Bone marrow (tissue), 2 donors: ENCODE measurements at places on chromosomes 2 and 18.

GRCh38 chr2:20225294-20226151, 593 bp upstream of the SDC1 start:
- DNase-seq: no peak

DNA sequence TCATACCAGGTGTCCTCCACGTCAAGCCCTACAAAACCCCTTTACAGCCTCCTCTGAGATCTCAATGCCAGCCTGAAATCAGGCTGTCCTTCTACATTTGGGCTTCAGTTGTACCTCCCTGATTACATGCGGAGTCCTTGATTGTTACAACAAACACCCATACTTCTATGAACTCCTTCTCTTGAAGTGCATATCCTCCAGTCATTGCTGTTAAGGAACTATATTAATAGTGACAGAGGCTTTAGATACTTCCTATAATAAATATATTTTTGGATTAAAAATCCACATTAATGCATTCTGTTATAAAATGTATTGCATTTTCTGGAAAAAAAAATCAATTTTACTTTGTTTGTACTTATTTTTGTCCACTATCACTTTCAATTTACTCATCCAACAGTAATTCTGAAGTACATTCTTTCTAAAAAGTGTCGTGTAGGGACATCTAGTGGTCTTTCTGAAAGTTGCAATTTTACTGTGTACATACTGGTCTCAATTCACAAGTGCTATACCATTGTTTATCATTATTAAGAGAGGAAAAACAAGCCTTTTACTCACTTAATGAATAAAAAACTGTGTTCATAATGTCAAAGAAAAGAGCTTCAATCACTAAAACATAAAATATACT, 316.4 kb downstream of the DSEL start:
- DNase-seq: peak; percentile 34

DNA sequence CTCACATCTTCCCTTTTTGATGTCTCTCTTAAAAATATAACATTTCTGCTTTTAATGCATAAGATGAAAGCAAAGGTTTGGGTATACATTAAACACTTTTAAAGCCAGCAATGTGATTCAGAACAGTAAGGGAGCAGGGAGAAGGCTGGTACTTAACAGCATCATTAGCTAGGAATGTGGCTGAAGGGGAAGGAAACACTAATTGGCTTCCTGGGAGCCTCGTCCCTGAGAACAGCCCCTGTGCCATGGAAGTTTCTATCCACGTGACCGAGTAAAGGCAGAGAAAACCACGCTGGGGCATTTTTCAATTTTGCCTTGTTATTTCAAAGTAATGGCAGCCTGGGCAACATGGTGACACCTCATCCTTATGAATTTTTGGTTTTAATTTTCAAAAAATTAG, 109.2 kb upstream of the GPC1 start:
- DNase-seq: no peak

GRCh38 chr2:75494137-75494769, 66.5 kb downstream of the EVA1A start:
- no peak for DNase-seq

GRCh38 chr2:196131949-196132925, 39.1 kb downstream of the STK17B start:
- no peak for DNase-seq

DNA sequence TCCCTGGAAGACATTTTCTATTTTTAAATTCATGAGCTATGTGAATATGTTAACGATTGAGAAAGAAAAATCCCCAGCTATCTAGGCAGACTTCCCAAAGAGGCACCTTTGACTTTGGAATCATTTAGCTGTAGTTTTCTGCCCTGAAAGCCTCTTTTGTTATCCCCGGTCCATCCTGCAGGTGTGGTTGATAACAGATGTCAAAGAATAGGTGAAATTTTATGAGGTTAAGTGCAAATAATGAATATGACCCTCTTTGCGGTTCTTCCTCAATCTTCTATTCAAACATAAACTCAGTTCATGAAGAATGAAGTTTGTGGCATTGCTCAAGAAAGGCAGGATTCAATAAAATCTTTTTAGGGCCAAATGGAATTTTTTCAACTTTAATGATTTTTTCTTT, 51.6 kb upstream of the ATP8B1 start:
- no peak for DNase-seq

DNA sequence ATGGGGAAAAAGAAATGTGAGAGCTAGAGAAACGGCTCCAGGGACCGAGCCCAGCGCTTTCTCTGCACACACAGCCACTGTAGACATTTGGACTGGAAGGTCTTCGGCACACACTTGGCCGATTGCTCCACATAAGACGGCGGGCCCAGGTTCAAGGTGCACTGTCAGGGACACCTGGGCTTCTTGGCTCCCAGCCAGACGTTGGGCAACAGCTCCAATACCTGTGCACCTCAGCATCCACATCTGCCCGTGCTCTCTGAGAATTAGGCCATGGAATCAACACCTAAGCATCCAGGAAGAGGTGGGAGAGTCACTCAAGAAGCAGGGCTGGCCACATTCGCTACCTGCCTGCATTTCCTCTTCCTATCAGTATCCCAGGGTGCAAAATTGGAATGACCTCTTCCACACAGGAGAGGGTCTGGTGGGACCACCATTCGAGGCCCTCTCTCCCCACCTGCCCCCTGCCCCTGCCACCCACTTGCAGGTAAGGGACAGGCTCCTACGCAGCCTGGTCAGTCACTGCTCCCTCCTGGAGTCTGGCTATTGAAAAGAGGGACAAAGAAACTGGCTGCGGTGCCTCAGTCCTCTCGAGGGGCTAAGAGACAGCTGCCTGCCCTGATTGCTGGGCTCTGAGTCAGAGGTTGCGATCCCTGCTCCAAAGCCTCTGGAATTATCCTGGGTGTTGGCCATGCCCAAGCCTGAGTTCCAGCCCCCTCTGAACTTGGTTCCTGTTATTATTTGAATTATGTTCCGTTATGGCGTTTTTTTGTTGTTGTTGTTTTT, 40.1 kb upstream of the TAF1B start:
- DNase-seq: no peak

DNA sequence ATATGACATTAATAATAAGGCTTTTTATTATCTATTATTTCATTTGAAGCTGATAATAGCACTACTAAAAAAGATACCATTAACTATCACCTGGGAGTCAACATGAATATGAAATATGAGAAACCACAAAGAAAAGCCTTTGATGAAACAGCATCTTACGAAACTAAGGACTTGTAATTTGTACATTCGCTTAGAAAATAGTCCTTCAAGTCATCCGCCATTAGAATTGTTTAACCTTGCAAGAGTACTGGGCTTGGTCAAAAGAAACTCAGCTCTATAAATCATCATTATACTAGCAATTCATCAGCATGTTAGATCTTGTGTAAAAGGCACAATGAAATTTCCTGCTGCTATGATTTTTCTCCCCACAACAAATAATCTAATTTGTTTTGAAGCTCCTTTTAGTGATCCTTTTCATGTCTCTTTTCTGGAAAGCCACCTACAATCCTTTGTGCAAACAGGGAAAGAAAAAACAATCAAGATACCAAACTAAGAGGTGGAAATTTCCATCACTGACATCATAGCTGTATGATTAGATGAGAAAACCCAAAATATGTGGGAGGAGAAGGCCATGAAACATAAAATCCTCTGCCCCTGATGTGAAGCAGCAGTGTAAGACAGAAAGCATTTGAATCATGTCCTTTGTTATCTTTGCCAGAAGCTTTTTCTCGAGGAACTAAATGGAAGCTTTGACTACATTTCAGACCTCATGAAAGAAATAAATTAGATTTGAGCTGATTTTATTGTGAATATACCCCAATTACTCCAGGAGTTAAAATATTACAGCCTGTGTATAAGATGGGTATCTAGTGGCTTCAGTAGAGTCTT, 31.2 kb downstream of the SCN9A start:
- no peak for DNase-seq

GRCh38 chr2:118784860-118785259, 62.6 kb downstream of the EN1 start:
- no peak for DNase-seq

DNA sequence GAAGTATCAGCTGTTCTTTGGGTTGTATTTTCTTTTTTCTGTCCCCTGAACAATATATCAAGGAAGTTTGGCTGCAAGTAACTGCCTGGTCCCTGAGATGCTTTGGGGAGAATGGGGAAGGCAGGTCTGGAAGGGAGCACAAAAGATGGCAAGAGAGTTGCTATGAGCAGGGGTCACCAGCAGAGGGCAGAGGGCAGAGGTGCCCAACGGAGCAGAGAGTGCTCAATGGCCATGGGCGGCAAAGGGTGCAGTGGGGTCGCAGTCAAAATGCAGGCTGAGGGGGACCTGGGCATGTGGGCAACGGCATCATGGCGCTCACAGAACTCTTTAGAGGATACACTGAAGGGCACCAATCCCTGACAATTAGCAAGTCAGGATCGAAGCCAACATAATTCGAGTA, 107.7 kb upstream of the ATP8B1 start:
- DNase-seq: no peak

DNA sequence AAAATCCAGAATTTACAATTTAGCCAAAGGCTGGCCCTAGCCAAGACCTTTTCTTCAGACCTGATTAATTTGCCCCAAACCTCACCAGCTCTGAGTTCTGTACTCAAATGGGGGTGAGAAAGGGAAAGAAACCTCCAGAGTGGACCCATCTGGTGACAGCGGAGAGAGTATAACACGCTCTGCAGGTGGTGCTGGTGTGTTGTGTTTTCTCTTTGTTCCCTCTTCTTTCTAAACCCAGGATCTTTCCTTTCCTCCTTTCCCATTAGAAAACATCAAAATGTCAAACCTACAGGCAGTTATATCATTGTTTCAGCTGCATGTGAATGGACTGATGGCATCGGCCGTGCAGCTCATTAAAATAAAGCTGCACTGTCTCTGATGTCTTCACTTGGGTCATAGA, 253.2 kb upstream of the SP5 start:
- DNase-seq: no peak

GRCh38 chr2:29035016-29035745, 39.1 kb downstream of the PCARE start:
- DNase-seq: no peak

- DNase-seq: no peak
Observed at GRCh38 chr18:39675368-39675767, 2109.8 kb upstream of the CELF4 start.

DNA sequence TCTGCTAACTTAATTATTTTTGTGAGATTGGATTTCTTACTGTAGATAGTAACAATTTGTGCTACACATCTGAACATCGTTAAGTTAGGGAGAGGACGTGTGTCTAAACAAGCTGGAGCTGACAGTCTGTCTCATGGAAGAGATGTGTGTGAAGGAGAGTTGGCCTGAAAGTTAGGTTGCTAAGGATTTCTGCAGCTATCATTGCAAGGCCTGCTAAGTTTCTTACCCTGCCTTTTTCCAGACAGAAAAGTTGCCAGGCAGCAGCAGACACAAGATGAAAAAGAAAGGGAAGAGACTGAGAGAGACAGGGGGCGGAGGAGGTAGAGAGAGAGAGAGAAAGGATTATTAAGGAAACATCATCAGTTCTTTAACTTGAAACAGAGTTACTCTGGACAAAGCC, 4.1 kb upstream of the LRP1B start:
- DNase-seq: no peak

DNA sequence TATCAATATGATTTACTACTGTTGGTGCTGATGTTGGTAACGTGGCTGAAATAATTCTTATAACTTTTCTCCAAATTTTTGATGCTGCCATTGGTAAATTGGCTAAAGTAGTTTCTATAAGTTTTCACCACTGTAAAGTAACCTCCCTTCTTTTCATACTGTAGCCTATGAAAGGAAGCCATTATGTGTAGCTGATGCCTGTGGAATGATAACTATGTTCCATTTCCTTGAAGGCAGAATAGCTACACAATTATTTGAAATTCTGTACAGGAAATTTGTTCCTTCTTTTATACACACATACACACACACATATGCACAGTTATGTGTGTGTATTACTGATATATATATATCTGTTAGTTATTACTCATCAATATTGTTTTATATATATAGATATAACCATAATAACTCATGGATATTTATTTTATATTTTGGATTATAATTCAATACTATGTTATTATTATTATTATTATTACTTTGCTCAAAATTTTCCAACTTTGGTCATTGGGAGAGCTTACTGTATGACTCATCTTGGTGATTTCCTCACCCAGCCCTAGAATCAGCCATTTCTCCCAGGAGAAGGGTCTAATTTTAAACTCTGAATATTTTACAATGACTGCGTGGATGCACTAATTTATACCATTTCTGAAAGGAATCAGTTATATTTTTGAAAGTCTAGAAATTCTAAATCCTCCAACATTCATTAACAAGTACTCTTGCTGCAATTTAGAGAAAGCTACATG, 1677.7 kb downstream of the SUCLG1 start:
- no peak for DNase-seq

DNA sequence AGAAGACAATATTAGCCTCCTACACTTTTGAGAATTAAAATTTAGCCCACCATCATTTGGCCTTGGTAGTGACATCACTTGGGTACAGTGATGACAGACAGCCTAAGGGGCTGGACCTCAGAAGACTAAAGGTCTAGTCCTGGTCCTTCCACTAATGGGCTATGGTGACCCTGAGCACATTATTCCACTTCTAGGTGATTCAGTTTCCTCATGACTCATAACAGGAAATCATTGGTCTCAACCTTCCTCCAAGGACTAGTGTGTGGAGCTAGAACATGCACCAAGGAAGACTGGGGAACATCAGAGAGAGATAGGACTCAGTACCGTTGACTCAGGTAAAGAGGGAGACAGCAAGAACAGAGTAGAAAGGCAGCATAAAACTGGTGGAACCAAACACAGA, 64.0 kb downstream of the TFCP2L1 start:
- DNase-seq: no peak

GRCh38 chr2:229408356-229408755, 137.3 kb upstream of the PID1 start:
- DNase-seq: no peak

DNA sequence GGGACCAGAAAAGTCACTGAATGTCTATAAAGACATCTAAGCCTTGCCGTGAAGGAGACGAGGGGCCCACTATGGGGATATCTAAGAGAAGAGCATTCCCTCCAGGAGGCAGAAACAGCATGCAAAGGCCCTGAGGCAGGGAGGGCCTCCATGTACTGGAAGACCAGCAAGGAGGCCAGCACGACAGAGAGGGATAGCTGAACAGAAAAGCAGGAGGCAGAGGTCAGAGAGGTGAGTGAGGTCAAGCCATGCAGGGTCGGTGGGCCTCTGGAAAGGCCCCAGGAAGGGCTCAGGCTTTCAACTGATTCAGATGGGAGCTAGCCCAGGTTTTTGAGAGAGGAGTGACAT, 5.7 kb downstream of the TRABD2A start:
- no peak for DNase-seq

DNA sequence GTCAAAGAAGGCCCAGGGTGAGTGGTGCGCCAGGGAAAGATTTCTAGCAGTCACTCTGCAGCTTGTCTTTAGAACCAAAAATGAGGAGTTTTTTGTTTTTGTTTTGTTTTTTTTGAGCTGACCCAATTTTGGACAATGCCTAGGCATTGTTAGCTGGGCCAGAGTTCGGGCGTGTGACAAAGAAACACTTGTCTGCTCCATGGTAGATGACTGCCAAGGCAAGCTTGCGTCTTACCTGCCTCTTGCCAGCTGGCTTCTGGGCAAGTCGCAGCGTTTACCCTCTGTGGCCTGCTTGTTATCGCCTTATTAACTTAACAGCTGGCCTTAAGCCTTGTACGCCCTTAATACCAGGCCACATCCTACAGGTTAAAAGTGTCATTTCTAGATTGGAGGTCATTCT, 114.3 kb downstream of the GALNT1 start:
- DNase-seq: no peak
